Calu3 (cell line): ENCODE measurements at places on chromosomes 7 and 10. TPM values are rescaled to one million over a fixed set of nuclear protein-coding genes. Genes with fewer than 3 reads are reported as not detected.

DNA sequence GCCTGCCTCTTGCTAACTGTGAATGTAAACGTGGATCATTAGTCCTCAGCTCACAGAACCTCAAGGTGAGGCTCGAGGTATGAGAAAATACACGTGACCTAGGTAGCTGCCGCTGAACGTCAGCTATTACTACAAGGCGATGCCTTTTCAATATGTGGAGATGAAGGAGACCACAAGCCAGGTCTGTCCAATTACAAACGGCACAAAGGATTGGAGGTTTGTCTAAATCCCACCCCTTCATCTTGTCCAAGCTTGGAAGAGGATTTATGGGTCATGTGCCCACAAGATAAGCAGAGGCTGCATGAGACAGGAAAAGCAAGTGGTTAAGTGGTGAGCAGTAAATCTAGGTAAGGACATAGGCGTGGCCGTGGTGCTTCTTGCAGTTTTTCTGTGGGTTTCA lies 3.4 kb downstream of the H2BK1 start:
- no peak for DNase-seq
- no peaks in the 10 kb centered on the region for H3K27me3 ChIP-seq
- H3K27ac ChIP-seq = no peak overlapping the region
- H3K36me3 ChIP-seq = no peaks in the 10 kb centered on the region

DNA sequence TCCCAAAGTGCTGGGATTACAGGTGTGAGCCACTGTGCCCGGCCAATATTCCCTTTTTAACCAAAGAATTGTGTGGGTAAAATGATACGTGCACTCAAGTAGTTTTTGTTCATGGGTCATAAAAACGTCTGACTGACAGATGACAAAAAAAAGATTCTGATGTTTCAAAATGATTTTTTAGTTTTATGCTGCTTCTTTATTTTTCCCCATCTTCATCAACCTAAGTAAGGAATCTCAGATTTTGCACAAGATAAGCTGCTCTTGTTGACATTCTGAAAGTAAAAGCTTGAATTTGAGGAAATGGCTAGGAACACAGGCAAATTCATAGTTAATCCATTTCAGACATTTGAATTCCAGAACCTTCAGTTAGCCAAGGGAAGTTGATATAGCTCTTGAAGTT lies 526.1 kb upstream of the NRP1 start:
- no peaks in the 10 kb centered on the region for H3K27me3 ChIP-seq
- no peak overlapping the region for H3K27ac ChIP-seq
- no peaks in the 10 kb centered on the region for H3K4me1 ChIP-seq
- H3K36me3 ChIP-seq = no peaks in the 10 kb centered on the region

- H3K27ac ChIP-seq = no peak overlapping the region
- no peaks in the 10 kb centered on the region for H3K4me1 ChIP-seq
- H3K4me3 ChIP-seq = no peak overlapping the region
- H3K36me3 ChIP-seq = no peaks in the 10 kb centered on the region
These were observed 462.3 kb upstream of the POT1 start for GRCh38 chr7:125391921-125392320.

- no peak for DNase-seq
- no peaks in the 10 kb centered on the region for H3K4me1 ChIP-seq
- H3K4me3 ChIP-seq = no peak overlapping the region
- no peaks in the 10 kb centered on the region for H3K36me3 ChIP-seq
- no peak overlapping the region for H3K27ac ChIP-seq
- H3K27me3 ChIP-seq = peaks cover 21% of the 10 kb centered on the region
These were observed 42.9 kb downstream of the PRKG1 start for GRCh38 chr10:51117053-51117660.

- no peaks in the 10 kb centered on the region for H3K36me3 ChIP-seq
- no peak for DNase-seq
- no peaks in the 10 kb centered on the region for H3K27me3 ChIP-seq
- no peak overlapping the region for H3K27ac ChIP-seq
These were observed 732.5 kb upstream of the POM121L12 start for GRCh38 chr7:52302765-52303520.

DNA sequence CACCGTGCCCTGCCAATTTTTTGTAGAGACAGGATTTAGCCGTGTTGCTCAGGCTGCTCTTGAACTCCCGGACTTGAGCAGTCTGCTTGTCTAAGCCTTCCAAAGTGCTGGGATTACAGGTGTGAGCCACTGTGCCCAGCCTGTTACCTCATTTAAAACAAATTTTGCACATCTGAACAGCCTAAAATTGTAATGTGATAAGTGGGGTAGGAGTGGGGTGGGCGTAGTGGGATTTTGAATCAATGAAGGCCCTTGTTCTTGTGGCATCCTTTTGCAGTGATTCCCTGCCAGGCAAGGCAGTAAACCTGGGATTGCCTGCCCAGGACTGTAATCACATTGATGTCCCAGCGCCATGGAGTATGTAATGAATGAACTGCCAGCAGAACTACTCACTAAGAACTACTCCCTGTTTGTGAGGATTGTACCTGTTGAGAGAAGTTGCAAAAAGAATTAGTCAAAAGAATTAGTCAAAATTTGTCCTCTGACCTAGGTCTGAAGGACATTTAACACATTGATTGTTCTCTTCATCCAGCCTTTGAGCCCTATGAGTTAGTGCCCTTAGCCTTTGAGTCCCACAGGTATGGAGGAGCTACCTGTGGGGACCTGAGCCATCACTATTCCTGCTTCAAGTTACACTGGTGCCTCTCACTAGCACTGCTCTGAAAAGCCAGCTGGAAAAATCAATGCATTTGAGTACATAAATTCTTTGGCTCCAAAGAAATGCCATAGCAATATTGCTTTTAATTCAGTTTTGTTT lies 5.3 kb downstream of the RPS24 start:
- DNase-seq = no peak
- peaks cover 44% of the 10 kb centered on the region for H3K4me1 ChIP-seq
- no peaks in the 10 kb centered on the region for H3K27me3 ChIP-seq
- no peak overlapping the region for H3K4me3 ChIP-seq

GRCh38 chr7:129471402-129471827 lies 30.9 kb upstream of the SMKR1 start:
- no peaks in the 10 kb centered on the region for H3K27me3 ChIP-seq
- H3K36me3 ChIP-seq = no peaks in the 10 kb centered on the region
- DNase-seq = no peak
- H3K4me3 ChIP-seq = no peak overlapping the region
- H3K4me1 ChIP-seq = no peaks in the 10 kb centered on the region
- H3K27ac ChIP-seq = no peak overlapping the region

GRCh38 chr10:95783741-95784140 lies 27.8 kb downstream of the ENTPD1 start:
- no peaks in the 10 kb centered on the region for H3K4me1 ChIP-seq
- H3K36me3 ChIP-seq = no peaks in the 10 kb centered on the region
- no peaks in the 10 kb centered on the region for H3K27me3 ChIP-seq
- no peak for DNase-seq
- H3K27ac ChIP-seq = no peak overlapping the region

GRCh38 chr7:148327379-148327778 lies 263.2 kb upstream of the C7orf33 start:
- peaks cover 8% of the 10 kb centered on the region for H3K4me1 ChIP-seq
- peak overlapping the region; percentile 81 for H3K27ac ChIP-seq
- H3K4me3 ChIP-seq = no peak overlapping the region
- H3K27me3 ChIP-seq = peaks cover 9% of the 10 kb centered on the region
- H3K36me3 ChIP-seq = peaks cover 16% of the 10 kb centered on the region
- peak; percentile 60 for DNase-seq

GRCh38 chr7:45915606-45916005 lies 5.5 kb downstream of the IGFBP3 start:
- no peak overlapping the region for H3K4me3 ChIP-seq
- no peak for DNase-seq
- H3K36me3 ChIP-seq = peaks cover 85% of the 10 kb centered on the region
- no peak overlapping the region for H3K27ac ChIP-seq
- peaks cover 16% of the 10 kb centered on the region for H3K4me1 ChIP-seq

- DNase-seq = no peak
- no peaks in the 10 kb centered on the region for H3K4me1 ChIP-seq
- no peak overlapping the region for H3K27ac ChIP-seq
- H3K27me3 ChIP-seq = no peaks in the 10 kb centered on the region
- no peak overlapping the region for H3K4me3 ChIP-seq
- no peaks in the 10 kb centered on the region for H3K36me3 ChIP-seq
These were observed 151.1 kb downstream of the SORCS1 start for GRCh38 chr10:107013258-107014006.

DNA sequence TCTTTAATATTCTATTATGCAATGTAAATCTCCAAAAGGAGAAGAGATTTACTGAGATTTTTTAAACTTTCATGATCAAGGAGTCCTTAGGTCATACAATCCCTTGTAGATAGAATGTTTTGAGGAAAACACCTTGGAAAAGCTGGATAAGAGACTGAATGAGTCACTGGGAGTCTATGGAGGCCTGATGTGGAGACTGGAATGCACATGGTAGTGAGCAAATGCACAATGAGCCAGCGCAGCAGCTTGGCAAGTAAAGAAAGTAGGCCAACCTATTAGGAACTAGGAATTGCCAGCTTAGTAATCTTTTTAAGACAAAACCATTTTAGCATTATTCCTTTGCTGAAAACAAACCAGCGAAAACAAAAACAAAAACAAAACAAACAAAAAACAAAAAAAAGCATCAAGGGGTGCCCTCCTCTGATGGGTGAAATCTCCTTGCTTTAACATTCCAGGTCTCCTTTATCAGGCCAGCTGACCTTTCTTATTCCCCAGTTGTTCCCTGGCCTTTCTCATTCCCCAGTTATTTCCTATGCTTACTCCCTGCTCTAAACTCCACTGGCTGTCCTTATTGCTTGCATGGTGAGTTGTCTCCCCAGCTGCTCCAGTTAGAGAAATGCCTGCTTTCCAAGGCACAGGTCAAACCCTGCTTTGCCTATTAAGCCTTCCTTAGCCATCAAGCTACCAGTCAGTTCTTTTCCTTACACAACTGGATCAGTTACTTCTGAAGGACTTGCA lies 135.8 kb downstream of the PLCE1 start:
- no peaks in the 10 kb centered on the region for H3K4me1 ChIP-seq
- no peak overlapping the region for H3K27ac ChIP-seq
- no peaks in the 10 kb centered on the region for H3K36me3 ChIP-seq

DNA sequence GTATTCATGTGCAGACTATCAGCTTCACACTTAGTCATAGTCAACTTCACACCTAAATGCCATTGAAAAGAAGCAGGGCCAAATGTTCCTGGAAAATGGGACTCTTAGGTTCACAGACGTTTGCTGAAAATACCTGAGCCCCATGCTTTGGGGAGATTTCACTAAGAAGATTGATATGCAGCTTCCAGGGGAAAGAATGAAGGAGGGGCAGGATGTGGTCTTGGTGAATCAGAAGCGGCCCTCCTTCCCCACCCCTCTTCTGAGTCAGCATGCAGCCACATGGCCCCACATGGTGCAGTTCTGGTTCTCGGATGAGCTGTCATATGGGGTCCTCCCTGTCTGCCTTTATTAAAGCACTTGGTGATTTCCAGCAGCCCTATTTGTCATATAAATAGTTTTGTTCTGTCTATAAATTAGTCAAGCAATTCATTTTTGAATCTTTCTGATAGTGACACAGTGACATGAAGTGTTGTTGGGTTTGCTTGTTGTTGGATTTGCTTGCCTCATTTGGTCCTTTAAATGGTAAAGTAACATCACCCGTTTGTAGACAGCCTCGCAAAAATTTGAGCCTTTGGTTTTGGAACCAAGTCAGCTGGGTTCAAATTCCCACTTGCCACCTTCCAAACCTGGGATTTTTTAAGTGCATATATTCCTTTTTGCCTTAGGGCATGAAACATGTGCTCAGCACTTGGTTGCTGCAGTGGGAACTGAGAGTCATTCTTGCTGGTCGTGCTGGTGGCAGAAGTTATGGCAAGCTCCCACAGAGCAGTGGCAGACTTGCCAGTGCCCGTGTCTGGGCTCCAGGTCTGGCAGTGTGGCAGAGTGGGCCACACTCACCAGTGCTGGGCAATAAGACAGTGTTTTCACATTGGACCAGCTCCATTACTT lies 68.1 kb upstream of the CDK6 start:
- DNase-seq = peak; percentile 60
- no peaks in the 10 kb centered on the region for H3K36me3 ChIP-seq
- H3K4me1 ChIP-seq = no peaks in the 10 kb centered on the region
- no peaks in the 10 kb centered on the region for H3K27me3 ChIP-seq
- no peak overlapping the region for H3K27ac ChIP-seq

DNA sequence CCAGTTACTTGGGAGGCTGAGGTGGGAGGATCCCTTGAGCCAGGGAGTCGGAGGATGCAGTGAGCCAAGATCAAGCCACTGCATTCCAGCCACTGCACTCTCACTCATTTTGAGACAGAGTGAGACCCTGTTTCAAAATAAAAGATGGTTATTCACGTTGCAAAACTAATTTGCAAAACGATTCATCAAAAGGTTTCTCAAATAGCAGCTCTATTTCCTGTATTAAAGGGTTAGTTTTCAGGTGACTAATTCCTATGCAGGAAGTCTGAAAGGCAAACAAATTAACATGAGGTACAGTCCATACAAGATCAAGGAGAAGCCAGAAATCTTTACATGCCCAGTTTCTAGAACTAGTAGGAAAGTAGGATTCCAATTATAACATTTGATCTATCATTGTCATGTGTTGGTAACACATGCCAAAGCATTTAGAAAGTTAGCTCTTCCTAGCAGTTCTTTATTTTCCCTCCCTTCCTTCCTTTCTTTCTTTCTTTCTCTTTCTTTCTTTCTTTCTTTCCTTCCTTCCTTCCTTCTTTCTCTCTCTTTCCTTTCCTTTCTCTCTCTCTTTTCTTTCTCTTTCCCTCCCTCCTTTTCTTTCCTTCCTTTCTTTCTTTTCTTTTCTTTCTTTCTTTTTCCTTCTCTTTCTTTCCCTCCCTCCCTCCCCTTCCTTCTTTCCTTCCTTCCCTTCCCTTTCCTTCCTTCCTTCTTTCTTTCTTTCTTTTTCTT lies 49.3 kb downstream of the DENND2A start:
- H3K27me3 ChIP-seq = peaks cover 13% of the 10 kb centered on the region
- H3K4me1 ChIP-seq = peaks cover 8% of the 10 kb centered on the region
- H3K36me3 ChIP-seq = no peaks in the 10 kb centered on the region
- DNase-seq = no peak
- no peak overlapping the region for H3K4me3 ChIP-seq

DNA sequence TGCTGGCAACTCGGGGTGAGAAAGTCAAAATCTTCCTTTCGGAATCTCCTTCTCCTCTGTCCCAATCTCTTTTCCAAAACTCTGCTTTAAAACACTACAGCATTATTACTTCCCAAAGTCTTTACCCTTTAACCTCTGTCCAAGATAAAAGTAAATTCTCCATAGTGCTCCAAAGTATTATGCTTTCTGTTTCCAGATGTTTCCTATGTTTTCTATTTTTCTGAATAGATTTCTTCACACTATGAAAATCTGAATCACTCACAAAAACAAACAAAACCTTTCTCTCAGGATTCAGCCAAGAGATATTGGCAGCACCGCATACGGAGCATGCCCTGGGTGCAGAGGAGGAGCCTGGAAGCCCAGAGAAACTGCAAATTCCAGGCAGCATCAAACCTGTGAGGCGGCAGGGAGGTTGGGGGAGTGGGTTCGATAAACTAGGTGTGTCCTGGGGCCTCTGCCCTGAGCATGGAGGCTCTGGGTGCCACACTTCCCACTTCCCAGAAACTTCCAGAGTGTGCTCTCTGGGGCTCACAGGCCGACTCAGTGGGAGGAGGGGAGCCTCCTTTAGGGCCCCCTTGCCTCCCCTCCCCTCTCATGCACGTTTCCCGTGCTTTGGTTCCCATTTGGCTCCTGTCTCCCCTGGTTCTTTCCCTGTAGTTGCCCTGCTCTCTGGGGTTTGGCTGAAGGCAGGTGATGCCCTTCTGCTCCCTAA lies 35.6 kb downstream of the VIPR2 start:
- no peaks in the 10 kb centered on the region for H3K36me3 ChIP-seq
- no peaks in the 10 kb centered on the region for H3K4me1 ChIP-seq
- H3K27ac ChIP-seq = no peak overlapping the region
- DNase-seq = no peak
- H3K4me3 ChIP-seq = no peak overlapping the region

Gene AKR1C4
- total RNA-seq = 0.40 and 0.76 TPM in 2 replicates

Gene LIPJ
- not detected in 2 replicates for total RNA-seq

Gene TRIM74
- total RNA-seq = 0.33 TPM in 1 of 2 replicates, not detected in the other

Gene NKX2-3
- not detected in 2 replicates for total RNA-seq

Gene SGPL1
- total RNA-seq = 75.8 and 84.6 TPM in 2 replicates

Gene ARHGAP22
- total RNA-seq = 1.0 and 1.6 TPM in 2 replicates

Gene HMX3
- total RNA-seq = not detected in 2 replicates
